HepG2 (cell line): ENCODE measurements at places on chromosomes 2 and 18. TPM values are rescaled to one million over a fixed set of nuclear protein-coding genes. Genes with fewer than 3 reads are reported as not detected.

The DSG1 gene
- total RNA-seq: not detected in 2 replicates

The CPSF3 gene
- 93.0 and 128 TPM in 2 replicates for total RNA-seq

The MC4R gene
- not detected in 2 replicates for total RNA-seq

- peak within 1 kb of the TSS; percentile 91 for H3K4me3 ChIP-seq
- peaks cover 37% of the 10 kb centered on the region for H3K4me1 ChIP-seq
- no peak for DNase-seq
- H3K36me3 ChIP-seq: no peaks in the 10 kb centered on the region
- H3K27me3 ChIP-seq: no peaks in the 10 kb centered on the region
These were observed at the start of gene L3MBTL4 for GRCh38 chr18:6414723-6415417. Gene L3MBTL4, minus strand, starts transcription at chr18:6414911. Its CDS starts 103,286 bp downstream, at chr18:6311625.

DNA sequence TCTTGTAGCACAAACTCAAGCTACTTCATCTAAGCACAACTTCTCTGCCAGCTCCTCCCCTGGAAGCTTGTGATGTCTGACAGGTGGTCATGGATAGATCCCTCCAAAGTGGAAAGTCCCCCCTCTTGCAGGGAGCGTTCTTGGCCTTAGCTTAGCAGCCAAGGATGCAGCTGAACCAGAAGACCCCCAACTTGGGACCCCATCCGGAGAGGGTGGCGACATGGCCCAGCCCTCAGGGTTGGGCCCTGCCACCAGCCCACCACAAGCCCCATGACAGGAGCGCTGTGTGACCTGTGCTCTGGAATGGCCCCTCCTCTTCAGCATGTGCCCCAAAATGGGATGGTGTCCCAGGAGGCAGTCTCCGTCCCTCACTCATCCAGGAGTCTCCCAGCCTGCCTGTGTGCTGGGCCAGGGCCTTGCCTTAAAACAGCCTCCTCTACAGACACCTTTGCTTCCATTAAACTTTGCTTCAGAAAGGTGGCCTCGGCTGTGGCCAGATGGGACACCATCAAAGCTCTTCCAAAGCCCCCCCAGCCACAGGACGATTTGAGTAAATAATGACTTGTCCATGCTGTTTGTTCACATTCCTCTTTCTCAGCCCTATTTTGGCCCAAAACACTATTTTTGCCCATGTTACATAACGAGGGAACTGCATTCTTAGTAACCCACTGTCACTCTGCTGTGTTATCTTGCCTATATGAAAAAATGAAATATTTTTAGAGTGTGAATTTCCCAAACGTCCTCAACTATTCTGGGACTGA is 122.1 kb downstream of the RAB3GAP1 start:
- H3K27me3 ChIP-seq: no peaks in the 10 kb centered on the region
- DNase-seq: no peak
- no peak overlapping the region for H3K4me3 ChIP-seq

- no peak for DNase-seq
- H3K27ac ChIP-seq: no peak overlapping the region
- H3K27me3 ChIP-seq: no peaks in the 10 kb centered on the region
- no peaks in the 10 kb centered on the region for H3K4me1 ChIP-seq
These were observed 44.7 kb downstream of the PDK1 start for GRCh38 chr2:172600557-172601008.

DNA sequence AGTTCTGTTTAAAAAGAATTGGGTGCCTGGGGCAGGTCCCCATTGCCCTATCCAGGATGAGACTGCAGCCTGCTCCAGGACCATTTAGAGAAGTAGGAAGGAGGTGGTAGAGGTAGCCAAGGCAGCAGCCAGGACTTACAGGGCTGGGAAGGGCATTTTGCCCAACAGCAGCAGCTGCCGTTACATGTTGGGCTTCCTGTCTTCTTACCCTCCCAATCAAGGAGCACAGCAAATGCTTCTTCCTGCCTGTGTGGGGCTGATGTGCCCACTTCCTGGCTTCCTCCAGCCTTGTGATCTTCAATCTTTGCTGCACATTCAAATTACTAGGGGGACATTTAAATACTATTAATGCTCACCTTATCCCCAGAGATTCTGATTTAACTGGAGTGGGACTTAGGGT is 112.0 kb downstream of the QPCT start:
- no peak overlapping the region for H3K27ac ChIP-seq
- 0 out of 3 replicates have a peak, but pooled peaks cover 3% of the 10 kb centered on the region for H3K27me3 ChIP-seq
- H3K4me3 ChIP-seq: no peak overlapping the region
- no peaks in the 10 kb centered on the region for H3K4me1 ChIP-seq

DNA sequence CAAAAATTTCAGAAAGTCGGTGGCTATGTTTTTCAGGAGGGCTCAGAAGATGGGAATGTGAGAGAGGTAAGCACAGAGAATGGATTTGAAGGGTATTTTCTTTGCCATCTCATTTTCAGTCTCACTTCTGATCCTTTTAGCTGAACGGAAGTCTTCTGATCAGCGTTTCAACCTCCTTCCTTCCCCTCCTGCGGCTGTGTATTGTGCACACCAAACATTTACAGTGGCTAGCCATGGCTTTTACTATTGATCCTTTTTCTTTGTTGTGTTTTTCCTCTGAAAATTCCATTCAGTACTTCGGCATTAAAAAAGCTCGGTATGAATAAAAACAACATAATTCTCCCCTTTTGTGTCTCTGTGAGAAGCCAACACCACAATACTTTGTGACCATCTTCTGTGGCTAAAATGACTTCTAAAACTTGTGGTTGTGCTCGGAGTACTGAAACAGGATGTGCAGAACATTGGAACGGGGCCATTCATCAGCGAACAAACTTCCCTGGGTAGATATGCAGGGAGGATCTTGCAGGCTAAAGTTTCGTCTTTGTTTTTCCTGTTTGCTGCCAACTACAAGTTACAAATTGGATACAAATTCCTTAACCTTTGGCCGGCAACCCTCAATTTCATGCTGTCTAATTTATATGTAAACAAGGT is 260.8 kb upstream of the FAM98A start:
- no peaks in the 10 kb centered on the region for H3K27me3 ChIP-seq
- no peaks in the 10 kb centered on the region for H3K4me1 ChIP-seq
- no peaks in the 10 kb centered on the region for H3K36me3 ChIP-seq
- no peak overlapping the region for H3K27ac ChIP-seq

- H3K27ac ChIP-seq: no peak overlapping the region
- H3K27me3 ChIP-seq: no peaks in the 10 kb centered on the region
- DNase-seq: no peak
- no peaks in the 10 kb centered on the region for H3K4me1 ChIP-seq
- no peak overlapping the region for H3K4me3 ChIP-seq
- H3K36me3 ChIP-seq: no peaks in the 10 kb centered on the region
These were observed 376.6 kb downstream of the HRH4 start for GRCh38 chr18:24837066-24837465.

DNA sequence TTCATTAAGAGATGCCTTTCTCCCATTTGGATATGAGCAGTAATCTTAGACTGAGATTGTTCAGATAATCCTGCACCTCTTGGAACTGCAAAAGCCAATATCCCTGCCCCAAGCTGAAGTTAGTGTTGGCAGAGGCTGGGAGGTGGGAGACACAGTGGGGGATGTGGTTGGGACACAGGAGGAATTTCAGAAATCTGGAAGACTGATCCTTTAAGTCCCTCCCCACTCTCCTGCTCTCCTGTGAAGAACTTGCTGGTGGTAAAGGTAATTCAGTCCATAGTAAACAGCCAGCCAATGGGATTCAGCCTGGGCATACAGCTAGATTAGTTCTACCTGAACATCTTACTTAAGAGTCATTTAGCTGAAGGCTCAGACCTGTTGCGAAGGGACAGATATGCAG is 50.0 kb upstream of the TMEM178A start:
- no peaks in the 10 kb centered on the region for H3K36me3 ChIP-seq
- no peak overlapping the region for H3K27ac ChIP-seq

GRCh38 chr2:147989809-147990403 is 30.6 kb downstream of the ORC4 start:
- H3K27ac ChIP-seq: no peak overlapping the region
- H3K36me3 ChIP-seq: no peaks in the 10 kb centered on the region
- 0 out of 2 replicates have a peak, but pooled peaks cover 5% of the 10 kb centered on the region for H3K4me1 ChIP-seq
- no peaks in the 10 kb centered on the region for H3K27me3 ChIP-seq
- no peak overlapping the region for H3K4me3 ChIP-seq
- peak; percentile 47 for DNase-seq

- no peak overlapping the region for H3K27ac ChIP-seq
- H3K36me3 ChIP-seq: no peaks in the 10 kb centered on the region
- H3K27me3 ChIP-seq: peaks cover 76% of the 10 kb centered on the region
- no peaks in the 10 kb centered on the region for H3K4me1 ChIP-seq
- H3K4me3 ChIP-seq: no peak overlapping the region
These were observed 30.4 kb upstream of the ASB18 start for GRCh38 chr2:236294647-236295046.
